M059J (cell line): ENCODE measurements at places on chromosomes 1 and 21. TPM values are rescaled to one million over a fixed set of nuclear protein-coding genes. Genes with fewer than 3 reads are reported as not detected.

GRCh38 chr1:213251972-213252371, 200.9 kb downstream of the RPS6KC1 start:
- DNase-seq: no peak

DNA sequence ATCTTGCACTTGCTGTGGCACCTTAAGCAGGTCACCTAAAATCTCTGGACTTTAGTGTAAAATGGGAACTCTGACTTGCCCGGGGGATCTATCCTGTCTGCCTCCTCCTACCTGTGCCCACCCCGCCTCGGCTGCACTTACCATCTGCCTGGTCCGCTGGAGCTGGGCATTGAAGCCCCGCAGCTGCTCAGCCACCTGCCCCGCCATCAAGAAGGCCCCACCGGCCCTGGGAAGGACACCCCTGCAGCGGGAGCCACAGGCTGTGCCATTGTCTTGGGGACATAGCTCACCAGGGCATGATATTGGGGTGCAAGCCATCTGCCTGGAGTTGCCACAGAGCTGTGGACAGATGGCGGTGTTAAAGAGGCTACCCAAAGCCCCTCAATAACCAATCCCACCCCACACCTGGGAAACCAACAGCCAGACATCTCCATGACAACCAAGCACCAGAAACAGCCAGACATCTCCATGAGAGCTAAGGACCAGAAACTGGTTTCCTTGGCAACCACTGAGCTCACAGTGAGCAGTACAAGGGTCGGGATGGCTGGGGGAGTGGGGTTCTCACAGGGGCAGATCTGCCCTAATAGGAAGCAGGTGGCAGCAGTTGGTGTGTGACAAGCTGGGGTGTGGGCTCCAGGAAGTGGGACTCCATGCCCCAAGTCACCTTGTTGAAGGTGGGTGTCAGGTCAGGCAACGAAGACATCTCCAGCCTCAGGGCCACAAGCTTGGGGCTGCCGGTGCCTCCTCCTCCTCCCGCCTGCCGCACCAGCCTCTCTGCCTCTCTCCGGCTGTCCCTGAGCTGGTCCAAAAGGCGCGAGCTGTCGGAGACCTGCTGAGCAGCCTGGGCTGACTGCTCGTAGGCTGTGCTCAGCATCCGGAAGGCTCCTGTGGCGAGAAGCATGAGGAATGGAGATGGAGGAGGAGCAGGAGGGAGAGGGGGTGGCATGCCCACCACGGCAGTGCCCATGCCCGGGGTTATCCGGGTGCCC, 29.1 kb downstream of the LAMB3 start:
- DNase-seq: no peak

- DNase-seq: no peak
Observed at GRCh38 chr1:177923441-177923840, 46.4 kb downstream of the SEC16B start.

GRCh38 chr1:156157506-156157905, 4.1 kb downstream of the SEMA4A start:
- DNase-seq: no peak

- peak; percentile 26 for DNase-seq
Observed at GRCh38 chr1:95953015-95953414, 719.0 kb downstream of the RWDD3 start.

DNA sequence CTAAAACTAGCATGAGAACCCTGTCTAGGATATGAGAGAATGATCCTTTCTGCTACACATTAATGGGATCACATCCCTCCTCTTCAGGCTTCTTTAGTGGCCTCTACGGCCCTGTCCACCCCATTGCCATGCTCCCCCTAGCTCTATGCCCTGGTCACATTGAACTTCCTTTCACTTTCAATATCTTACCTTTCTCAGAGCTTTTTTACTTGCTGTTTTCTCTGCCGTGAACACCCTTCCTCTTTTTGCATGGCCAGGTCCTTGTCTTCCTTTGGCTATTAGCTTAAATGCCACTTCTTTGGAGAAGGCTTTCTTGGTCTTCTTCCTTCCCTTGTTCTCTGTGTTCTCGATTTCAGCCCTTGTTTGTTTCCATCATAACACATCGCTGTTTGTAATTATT, 97.4 kb downstream of the GIPC2 start:
- peak; percentile 48 for DNase-seq

DNA sequence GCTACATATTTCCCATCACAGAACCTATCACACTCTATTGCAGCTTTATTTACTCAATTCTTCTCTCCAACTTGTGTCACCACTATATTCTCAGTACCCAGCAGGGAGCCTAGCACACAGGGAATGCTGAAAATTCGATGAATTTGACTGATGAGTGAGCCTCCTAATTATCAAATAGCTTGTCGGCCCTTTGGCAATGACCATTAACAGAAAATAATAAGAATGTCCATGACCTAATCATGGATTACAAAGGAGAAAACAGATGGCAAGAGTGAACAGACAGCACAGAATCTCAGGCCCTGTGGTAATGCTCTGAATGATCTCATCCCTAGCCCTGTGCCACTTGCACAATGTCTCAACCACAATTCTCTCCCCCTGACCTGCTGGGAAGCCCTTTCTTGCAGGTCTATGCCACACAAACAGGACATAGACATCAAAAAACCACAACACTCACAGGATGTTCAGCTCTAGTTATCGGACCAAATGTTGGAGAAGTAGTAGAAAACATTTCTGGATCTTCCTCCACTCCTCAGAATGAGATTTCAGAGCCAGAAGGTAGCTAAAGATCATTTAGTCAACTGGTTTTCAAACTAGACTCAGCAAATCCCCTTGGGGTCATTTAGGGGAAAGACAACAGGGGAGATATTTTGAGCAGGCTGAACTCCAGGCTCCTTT, 68.4 kb downstream of the LUZP1 start:
- peak; percentile 95 for DNase-seq

DNA sequence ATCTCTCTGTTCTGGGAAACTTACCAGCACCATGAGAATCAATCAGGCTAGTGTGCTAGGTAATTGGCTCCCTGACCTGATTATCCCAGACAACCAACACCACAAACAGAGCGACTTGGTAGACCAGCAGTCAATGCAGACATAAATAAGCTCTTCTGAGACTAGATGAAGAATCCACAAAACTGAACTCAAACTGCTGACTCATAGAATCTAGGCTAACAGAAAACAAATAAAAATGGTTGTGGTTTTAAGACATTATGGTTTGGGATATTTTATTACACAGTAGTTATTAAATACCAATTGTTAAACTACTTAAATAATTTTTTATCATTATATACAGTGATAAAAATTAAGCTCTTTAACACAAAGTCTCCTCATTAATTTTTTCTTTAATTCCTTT, 535.7 kb downstream of the COL11A1 start:
- peak; percentile 5 for DNase-seq

DNA sequence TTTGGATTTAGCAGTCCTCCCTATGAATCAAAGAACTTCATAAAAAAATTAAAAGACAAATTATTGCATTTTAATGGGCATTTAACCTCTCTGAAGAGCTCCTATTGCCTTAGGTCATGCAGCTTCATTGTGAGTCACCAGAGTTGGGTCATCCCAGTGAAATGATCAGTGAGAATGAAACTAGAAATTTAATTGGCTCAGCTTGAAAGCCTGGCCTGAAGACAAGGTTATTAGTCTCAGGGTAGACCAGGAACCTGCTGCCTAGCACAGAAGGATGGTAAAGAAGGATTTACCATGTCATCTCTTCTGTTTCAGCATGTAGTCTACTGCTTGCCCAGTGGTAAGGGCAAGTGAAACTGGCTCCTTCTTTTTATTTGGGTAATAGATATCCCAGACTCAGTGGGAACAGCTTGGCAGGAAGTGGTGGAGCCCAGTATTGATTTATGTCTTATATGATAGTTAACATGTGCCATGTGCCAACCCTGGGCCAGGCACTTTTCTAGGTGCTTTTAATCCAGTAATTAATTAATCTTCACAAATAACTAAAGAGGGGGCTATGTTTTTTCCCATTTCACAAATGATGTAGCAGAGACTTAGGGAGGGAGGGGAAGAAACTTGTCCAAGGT, 23.6 kb downstream of the LAMC2 start:
- peak; percentile 96 for DNase-seq

DNA sequence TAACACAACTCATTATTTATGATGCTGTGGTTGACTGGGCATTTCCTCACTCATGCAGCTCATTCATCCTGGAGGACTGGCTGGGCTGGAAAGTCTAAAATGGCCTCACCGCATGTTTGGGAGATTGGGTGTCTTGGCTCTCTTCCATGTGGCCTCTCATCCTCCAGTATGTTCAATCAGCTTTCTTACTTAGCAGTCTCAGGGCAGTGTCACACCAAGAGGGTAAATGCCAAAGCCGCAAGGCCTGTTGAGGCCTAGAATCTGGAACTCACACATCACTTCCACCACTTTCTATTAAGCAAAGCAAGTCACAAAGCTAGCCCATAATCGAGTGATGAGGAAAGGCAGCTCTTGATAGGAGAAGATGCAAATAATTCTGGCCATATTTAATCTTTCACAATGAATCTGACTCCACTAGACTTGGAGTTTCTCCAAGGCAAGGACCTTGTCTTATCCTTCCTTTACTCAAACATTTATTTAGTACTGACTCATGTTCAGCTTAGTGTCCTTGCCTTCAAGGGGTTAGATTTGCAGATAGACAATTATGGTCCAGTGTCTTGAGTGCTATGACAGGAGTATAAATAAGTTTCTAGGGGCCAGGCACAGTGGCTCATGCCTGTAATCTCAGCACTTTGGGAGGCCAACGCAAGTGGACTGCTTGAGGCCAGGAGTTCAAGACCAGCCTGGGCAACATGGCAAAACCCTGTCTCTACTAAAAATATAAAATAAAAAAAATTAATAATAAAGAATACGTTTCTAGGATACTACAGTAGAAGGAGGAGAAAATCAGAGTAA, 45.1 kb downstream of the TMEM53 start:
- DNase-seq: peak; percentile 98

DNA sequence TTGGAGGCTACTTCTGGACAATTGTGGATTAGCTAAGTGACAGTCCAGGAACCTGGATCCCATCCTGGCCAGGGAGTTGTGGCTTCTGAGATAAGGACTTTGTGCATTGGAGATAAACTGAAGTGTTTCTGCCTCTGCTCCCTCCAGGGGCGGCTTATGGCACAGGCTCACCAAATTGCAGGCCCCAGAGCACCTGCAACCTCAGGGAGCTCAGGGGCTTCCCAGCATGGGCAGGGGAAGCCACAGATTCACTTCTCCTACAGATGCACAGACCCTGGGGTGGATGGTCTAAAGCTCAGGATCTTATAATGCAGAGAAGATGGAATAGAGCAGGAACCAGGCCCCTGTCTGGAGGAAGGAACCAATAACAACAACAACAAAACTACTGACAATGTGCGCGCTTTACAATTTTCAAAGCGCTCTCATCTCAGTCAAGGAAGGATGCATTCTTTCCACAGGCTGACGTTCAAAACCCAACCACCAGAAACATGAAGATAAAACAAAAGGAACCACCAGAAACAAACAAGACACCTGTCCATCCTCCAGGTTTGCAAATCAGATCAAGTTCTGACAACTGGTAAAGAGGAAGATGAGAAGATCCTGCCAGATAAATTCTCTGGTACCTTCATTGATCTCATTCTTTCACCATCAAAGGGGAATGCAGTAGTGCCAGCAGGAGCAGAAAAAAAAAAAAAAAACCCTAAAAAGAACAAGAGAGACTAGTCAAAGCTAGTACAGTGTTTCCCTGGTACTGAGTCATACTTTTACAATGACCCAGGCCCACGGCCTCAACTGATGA, 121.0 kb upstream of the IRF2BP2 start:
- DNase-seq: peak; percentile 93

DNA sequence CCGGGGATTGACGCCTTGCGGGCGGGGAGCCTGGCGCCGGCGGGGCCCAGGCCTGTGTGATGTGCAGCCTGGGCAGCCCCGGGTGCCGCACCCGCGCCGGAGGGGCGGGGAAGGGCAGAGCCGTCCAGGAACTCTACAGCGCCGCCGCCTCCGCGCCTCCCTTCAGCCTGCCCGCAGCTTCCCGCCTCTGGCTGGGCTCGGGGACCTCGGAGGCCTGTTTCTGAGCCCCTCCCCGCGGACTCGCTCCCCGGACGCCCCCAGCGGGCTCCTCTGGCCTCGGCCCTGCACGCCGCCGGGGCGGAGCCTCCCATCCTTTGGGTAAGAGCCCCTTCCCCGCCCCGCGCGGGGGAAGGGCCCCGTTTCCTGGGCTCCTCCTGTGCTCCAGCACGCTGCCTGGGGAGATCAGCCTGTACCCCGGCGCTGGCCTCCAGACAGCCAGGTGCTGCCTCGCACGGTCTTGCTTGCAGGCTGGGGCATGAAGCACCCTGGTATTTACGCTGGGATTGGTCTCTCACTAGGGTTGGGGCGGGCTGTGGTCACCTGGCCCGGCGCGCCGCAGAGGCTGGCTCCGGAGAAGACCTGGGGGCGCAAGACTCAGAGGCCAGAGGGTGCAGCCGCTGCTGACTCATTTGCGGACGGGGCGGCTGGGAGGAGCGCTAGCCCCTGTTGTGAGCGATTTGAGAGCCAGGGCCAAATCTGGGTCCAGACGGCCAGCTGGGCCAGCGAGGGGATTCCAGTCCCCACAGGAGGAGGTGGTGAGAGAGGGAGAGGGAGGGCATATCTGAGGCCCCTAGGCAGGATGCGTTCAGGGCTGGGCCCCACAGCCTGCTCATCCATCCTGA, 5.7 kb upstream of the ACOT11 start:
- peak; percentile 89 for DNase-seq

- DNase-seq: no peak
Observed at GRCh38 chr1:3052501-3052900, 16.5 kb upstream of the PRDM16 start.

GRCh38 chr1:155070721-155071569, 7.4 kb downstream of the EFNA4 start:
- peak; percentile 42 for DNase-seq

GRCh38 chr1:162265983-162266382, 110.7 kb downstream of the SPATA46 start:
- DNase-seq: no peak

The RHOU gene
- 0.15 and 0.47 TPM in 2 replicates for total RNA-seq

The RPE65 gene
- total RNA-seq: not detected in 2 replicates

The SPAG17 gene
- not detected in 2 replicates for total RNA-seq

The CSF3R gene
- not detected in 2 replicates for total RNA-seq

The FAAH gene
- 0.05 and 0.69 TPM in 2 replicates for total RNA-seq

The OPTC gene
- total RNA-seq: not detected in 2 replicates

The DENND2D gene
- total RNA-seq: 4.3 and 10.2 TPM in 2 replicates

The LRRC53 gene
- not detected in 2 replicates for total RNA-seq

The INPP5B gene
- total RNA-seq: 6.3 and 8.5 TPM in 2 replicates

The AK5 gene
- 3.7 and 5.6 TPM in 2 replicates for total RNA-seq

The ZNF683 gene
- not detected in 2 replicates for total RNA-seq

The STYXL2 gene
- 0.02 TPM in 1 of 2 replicates, not detected in the other for total RNA-seq
